ENCODE measurements at places on chromosomes 6 and 20. TPM values are rescaled to one million over a fixed set of nuclear protein-coding genes. Genes with fewer than 3 reads are reported as not detected.

DNA sequence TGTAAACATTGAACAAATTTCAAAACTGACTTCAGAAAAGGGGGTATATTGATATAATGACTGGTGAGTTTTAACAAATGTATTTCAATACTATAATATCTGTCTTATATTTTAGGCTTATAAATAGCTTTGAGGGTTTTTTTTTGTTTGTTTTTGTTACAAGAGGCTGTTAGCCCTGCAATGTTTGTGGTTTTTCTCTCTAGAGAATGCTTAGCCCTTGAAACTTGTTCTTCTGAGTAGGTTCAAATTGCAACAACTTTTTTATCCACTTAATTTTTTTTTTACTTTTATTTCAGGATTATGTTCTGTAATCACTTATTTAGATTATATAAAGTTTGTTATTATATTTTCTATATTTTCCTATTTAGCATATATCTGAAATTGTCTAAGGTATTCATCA lies 333.2 kb downstream of the RIMS1 start:
- DNase-seq = no peak

LY6G6C gene
- 2.5 TPM for total RNA-seq

DNA sequence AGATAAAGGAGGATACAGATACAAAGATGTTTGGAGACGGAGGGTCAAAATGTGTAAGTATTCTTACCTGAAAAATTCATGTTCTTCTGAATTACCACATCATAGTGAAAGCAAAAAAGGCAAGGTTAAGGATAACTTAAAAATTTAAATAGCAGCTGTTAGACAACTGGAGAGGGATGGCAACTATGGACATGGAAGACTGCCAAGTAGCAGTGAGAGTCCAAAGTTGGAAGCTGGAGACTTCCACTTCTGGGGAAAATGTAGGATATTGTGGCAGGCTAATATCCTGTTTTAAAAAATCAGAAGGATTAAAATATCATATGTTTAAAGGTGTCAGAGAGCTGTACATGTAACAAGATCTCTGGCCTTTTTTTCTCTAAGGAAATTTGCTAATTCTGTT lies 29.8 kb downstream of the SYCP2 start:
- no peak for DNase-seq

DNA sequence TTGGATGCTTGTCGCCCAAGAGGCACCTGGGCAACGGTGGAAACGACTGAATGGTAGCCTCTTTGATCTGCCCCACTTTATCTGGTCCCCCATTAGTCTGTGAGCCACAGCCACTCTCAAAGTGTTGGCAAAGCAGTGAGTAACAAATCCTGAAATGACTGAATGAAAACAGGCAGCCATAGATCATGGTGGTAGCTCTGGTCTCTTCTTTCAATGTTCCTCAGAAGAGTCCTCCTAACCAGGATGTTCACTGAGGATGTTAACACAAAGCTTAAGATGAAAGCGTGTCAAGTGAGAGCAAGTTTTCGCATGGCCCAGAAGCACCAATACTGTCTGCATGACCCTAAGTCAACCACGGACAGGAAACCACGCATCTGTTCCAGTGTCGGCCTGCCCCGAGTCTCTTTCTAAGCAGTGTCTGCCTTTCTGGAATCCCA lies 107.3 kb downstream of the IRF4 start:
- no peak for DNase-seq

GRCh38 chr6:36625158-36625919 lies 31.2 kb downstream of the SRSF3 start:
- DNase-seq = no peak

MDN1 gene
- total RNA-seq = 43.1 TPM

- DNase-seq = no peak
These were observed 13.5 kb downstream of the DYNLT1 start for GRCh38 chr6:158630938-158631616.

DNA sequence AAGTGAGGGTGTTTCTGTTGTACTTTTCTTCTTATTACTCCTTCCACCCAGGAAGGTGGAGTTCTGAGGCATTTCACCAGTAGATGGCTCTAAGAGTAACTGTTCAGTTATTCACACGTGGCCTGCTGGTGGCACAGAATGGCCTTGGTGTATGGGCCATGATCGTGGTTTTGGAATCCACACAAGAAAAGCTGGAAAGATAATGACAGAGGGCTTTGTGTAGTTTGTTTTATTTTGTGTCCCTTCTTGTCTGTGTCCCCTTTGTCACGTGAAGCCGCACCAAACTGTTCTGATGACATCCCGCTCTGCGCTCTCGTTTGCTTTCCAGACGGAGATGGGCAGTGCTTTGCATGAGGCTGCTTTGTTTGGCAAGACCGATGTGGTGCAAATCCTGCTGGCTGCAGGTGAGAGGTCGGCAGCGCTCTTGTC lies 93.4 kb downstream of the ANKS1A start:
- DNase-seq = no peak

RPS6KA2 gene
- total RNA-seq = 23.8 TPM

PRPH2 gene
- not detected for total RNA-seq

All from type B pancreatic cell (in vitro differentiated cells).